Thoracic aorta (tissue), 2 donors: ENCODE measurements at places on chromosomes 2 and 18.

- DNase-seq, result no peak
Observed at GRCh38 chr2:63055226-63056106, 4.8 kb downstream of the OTX1 start.

- no peak for DNase-seq
Observed at GRCh38 chr2:173652311-173652710, 297.6 kb downstream of the CDCA7 start.

DNA sequence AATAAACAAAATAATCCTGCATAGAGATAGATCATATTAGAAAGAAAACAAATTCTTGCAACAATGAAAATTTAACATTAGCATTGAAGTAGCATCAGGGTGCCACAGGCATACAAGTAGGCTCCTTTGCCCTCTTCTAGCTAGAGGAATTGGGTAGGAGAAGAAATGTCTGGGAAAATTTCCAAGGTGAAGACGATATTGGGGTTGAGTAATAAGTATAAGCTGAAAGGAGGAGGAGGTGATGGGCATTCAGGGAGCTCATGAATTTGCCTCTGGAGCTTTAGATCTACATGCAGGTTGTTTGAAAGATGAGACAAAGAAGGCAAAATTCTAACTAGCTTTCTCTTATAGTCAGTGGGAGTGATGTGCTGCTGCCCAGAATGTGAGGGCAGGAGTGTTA lies 504.9 kb downstream of the CCDC85A start:
- no peak for DNase-seq

GRCh38 chr2:30514134-30514847 lies 67.2 kb downstream of the LCLAT1 start:
- no peak for DNase-seq

DNA sequence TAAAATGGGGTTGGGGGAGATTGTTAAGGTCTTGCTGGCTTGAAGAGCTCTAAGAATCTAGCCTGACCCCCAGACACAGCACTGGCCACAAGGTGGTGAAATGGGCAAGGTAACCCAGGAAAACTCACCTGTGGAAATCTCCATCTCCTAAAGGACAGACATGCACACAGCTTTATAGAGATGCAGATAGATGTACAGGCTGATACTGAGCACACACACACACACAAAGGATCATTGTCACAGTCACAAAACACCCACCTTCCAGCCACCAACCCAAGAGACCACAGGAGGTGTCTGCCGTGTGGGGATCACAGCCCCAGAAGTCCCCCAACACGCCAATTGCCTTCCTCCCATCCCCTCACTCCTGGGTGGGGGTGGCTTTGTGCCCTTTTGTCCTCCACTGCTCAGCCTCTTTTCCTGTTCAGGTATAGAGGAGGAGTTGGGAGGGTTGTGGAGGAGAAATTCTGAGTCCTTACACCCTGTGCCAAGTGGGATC lies 3.2 kb upstream of the CYP26B1 start:
- DNase-seq, result no peak

- no peak for DNase-seq
Observed at GRCh38 chr18:62583376-62583775, 60.6 kb downstream of the ZCCHC2 start.

DNA sequence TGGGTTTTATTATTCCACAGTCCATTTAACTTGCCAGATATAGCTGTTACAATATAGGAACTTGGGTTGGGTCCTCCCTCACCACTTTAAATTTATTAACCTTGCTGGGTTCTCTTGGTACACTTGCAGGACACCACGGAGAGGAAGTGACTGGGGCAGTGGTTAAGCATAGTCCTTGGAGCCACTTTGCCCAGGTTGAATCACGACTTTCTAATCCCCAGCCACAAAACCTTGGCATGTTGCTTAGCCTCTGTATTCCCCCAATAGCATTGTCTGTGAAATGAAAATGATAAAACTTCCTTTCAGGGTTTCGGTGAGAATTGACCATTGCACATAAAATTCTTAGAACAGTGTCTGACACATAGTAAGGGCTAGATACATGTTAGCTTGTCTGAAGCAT lies 221.2 kb downstream of the IRS1 start:
- no peak for DNase-seq

DNA sequence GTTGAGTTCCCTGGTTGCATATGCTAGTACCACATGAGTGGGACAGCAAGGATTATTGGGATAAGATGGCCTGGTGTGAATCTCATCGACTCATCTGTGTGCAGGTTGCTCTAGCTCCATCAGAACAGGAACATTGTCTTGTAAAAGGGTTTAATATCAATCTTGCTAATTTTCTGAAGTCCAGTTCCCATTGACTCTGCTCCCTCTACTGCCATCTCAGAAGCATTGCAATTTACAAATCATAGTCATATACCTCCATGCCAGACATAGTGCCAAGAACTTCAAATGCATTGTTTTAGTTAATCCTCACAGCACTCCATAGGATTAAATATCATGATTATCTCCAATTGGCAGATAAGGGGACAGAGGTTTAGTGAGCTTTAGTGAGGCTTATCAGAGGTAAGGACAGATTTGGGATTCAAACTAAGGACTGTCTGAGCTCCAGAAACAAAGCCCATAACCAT lies 4.8 kb upstream of the STAT4 start:
- DNase-seq, result no peak

GRCh38 chr18:11411048-11411447 lies 198.3 kb upstream of the SLC35G4 start:
- DNase-seq, result no peak

DNA sequence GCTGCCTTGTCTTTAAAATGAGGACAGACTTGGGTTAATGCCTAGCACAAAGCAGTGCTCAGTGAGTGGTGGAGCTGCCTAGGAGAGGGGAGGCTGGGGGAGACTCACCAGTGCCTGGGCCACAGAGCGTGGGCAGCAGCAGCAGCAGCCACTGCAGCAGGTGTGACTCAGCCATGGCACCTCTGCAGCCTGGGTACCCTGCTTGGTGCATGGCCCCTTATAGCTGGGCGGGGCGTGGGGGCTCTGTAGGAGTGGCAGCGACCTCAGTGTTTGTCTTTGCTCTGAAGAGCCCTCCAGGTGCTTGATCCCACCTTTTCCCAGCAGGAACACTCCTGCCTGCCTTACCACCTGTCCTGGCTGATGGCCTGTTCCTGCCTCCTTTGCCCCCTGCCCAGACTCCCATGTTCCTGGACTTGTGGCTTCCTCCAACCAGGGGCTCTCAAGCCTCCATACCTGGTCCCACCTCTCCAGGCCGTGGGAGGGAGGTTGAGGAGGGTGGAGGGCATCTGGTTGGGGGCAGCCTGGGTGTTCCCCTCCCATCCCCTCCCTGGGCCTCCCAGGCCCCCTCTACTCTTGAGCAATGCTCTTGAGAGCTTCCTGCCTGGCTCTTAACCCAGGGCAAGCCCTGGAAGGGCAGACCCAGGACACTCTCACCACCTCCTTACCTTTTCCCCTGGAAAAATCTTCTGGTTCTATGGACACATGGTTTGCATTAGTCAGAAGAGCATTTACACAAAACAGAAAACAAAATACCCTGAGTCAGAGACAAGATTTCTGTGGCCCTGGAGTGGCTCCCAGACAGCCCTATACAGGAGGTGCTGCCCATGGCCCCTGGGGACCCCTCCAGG lies at the start of gene SFTPB:
TSS of gene SFTPB (minus strand) at position 191 of the 848 bp plus-strand sequence. CDS start at position 175, 16 bp downstream.
- no peak for DNase-seq

GRCh38 chr2:237636578-237636977 lies 9.2 kb downstream of the LRRFIP1 start:
- no peak for DNase-seq

GRCh38 chr18:3692113-3692621 lies 242.2 kb downstream of the TGIF1 start:
- no peak for DNase-seq

GRCh38 chr2:159640176-159640575 lies 23.8 kb upstream of the BAZ2B start:
- no peak for DNase-seq

DNA sequence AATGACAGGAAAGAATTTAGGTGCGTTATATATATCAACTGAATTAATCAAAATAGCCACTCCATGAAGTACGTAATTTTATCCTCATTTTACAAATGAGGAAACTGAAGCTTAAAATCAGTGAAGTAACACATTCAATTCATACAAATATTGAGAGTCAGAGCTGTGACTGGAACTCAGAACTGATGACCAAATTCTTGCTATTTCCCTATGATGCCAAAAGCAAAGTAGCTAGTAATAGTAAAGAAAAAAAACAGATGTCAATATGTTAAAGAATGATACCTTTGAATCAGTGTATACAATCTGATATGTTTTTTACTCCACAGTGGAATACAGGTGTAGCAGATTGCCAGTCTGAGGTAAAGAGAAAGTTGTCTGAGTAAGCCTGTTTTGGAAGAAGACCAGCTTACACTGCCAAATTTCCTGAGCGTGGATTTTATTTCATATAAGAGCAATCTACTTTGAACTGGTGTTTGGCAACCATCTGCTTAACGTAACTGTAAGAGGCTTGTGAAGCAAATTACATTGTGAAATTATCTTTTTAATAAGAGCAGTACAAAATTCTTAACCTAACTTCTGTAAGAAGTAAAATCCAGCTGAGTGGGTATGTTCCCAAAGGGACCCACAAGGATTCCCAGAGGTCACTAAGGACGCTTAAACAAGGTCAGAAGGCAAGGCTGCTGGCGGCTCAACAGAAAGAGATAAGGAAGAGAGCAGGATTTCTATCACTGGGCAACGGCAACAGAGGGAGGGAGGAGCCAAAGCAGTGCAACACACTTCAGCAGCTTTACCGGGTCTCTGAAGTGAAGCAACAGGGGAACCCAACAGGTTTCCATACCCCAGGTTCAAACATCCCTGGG lies 85.6 kb downstream of the IKZF2 start:
- DNase-seq, result no peak

DNA sequence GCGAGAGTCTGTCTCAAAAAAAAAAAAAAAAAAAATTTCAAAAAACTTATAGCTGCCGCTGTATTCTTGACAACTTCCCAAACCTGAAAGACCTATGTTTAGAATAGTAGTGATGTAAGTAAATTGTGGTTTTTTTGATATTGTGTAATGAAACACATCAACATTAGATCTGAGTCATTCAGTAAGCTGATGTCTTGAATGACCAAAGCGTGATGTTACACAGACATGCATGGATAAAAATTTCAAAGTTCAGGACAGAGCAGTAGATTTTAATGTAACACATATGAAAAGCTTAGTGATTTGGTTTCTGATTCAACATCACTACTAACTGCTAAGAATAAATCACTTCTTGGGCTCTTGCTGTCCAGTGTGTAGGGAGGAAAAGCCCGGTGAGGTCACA lies 69.3 kb upstream of the MEX3C start:
- DNase-seq, result no peak

DNA sequence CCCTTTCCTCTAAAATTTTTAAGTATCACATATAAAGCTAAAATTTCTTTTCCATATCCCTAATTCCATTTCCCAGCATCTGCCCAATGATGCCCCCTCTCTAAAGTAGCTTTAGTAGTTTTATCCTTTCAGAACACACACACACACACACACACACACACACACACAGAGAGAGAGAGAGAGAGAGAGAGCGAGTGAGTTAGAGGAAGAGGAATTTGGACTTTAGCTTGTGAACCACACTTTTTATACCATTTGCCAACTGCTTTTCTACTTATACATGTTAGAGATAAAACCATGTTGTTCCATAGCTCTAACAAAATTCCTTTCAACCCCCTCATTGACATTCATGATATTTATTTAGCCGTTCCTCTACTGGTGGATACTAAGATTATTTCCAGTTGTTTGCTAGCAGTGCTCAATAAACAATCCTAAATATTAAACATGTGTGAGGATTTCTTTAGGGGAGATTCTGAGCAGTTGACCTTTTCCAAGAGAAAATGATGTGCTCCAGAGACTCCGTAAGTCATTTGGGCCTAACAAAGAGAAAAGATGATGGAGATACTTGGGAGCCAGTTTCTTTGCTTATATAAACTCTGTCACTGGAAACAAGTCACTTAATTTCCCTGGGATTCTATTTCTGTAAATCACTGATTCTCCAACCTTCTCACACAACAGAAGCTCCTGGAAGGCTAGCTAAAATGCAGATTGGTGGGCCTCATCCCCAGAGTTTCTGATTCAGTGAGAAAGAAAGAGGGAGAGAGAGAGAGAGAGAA lies 229.7 kb upstream of the SP5 start:
- DNase-seq, result no peak

- no peak for DNase-seq
Observed at GRCh38 chr2:96763511-96764252, 3.0 kb downstream of the CNNM4 start.

- DNase-seq, result no peak
Observed at GRCh38 chr18:7754725-7755181, 187.6 kb downstream of the PTPRM start.

- DNase-seq, result no peak
Observed at GRCh38 chr2:174431902-174432301, 36.4 kb downstream of the SCRN3 start.
